ENCODE measurements at places on chromosomes 6 and 20.

- DNase-seq: no peak
These were observed 952.9 kb upstream of the EPHA7 start for GRCh38 chr6:94372229-94372628.

GRCh38 chr6:135358985-135359384, 138.6 kb downstream of the AHI1 start:
- DNase-seq: no peak

GRCh38 chr6:25899580-25900408, 25.8 kb upstream of the SLC17A3 start:
- no peak for DNase-seq

DNA sequence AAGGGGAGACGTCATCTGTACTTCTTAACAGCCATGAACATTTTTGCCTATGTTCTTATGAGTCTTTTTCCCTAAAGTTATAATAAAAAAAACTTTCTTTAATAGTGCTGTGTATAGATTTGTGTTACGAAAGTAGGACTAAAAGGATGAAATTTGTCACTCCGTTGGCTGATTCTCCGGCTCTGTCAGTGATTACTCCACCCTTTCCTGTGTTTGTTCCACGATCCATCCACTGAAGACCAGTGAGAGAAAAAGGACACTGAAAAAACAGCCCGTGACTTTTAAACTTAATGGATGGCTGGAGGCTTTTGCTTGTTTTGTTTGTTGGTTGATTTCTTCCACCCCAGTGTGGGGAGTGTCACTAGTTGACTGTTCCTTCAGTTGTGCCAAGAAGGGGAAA, 232.0 kb upstream of the NOX3 start:
- no peak for DNase-seq

GRCh38 chr6:119294984-119295383, 54.6 kb downstream of the MAN1A1 start:
- DNase-seq: no peak

GRCh38 chr6:73727114-73727513, 31.1 kb downstream of the CD109 start:
- no peak for DNase-seq

DNA sequence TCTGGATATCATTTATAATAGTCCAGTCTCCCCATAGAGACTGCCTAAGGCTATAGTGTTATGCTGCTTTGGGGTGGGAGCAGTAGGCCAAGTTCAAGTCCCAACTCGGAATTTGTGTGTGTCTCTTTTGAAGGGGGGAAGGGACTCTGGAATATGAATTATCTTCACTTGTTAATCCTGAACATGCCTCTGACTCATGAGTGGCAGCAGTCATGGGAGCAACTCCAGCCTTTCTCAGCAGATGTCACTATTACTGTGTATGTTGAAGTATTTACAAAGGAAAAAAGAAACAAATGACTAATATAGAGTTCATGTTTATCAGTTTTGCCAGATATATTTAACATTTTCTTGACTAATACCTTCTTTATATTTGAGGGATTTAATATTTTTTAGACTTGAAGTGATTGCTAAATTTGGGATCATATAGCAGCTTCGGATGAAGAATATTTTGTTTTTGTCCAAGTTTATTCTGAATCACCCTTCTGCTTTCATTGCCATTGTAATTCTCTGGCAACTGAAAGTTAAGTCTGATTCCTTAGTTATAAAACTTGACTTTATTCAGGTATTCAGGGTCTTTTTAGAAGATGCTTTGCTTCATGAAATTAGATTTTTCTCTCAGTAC, 23.4 kb downstream of the FAM217A start:
- DNase-seq: no peak

GRCh38 chr6:168292826-168293225, 26.8 kb downstream of the DACT2 start:
- no peak for DNase-seq

DNA sequence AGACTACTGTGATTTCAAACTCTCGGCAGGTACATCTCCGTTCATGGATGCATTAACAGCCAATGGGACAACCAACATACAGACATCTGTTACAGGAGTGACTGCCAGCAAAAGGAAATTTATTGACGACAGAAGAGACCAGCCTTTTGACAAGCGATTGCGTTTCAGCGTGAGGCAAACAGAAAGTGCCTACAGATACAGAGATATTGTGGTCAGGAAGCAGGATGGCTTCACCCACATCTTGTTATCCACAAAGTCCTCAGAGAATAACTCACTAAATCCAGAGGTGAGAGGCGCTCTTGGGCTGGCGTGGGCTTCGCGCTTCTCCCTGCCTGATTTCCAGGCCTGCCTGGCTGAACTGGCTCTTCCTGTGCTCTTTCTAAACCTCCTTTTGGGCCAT, 68.4 kb downstream of the RPP40 start:
- no peak for DNase-seq

DNA sequence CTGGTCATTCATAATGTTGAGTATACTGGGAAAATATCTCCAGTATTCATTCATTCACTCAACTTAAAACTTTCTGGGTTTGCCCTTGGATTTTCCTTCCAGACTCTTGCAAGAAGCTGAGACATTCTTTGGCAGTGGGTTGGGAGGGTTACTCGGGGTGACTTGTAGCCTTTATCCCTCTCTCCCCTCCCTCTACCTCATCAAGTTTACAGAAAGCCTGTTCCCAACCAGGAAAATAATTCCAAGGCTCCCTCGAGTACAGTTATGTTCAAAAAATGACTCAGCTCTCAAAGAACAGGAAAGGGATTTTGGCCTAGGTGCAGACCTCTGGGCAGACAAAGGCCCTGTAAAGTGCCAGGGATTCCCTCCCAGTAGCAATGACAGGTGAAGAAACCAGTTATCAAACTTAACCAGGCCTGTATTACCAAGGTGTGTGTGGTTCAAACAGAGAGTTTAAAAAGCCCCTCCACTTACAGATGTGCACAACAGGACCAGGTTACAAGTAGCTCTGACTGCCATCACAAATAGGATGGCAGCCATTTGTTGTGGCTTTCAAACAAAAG, 22.2 kb downstream of the FKBP1A start:
- DNase-seq: no peak

GRCh38 chr6:80454661-80455365, 348.3 kb downstream of the BCKDHB start:
- no peak for DNase-seq

DNA sequence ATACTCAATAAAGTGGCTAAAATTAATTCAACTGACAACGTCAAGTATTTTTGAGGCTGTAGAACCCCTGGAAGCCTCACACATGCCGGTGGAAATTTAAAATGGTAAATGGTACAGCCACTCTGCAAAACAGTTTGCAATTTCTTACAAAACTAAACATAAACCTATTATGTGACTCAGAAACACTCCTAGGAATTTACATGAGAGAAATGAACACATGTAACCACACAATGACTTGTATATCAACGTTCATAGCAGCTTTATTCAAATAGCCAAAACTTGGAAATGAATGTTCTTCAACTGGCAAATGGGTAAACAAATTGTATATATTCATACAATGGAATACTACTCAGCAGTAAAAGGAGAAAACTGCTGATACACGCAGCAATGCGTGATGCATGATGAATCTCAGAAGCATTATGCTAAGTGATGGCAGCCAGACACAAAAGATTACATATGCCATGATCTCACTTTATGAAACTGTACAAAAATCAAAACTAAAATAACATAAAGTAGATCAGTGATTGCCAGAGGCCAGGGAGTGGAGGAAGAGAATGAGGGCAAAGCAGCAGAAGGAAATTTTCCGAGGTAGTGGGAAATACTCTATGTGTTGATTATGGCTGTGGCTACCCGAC, 112.5 kb downstream of the FAM50B start:
- DNase-seq: no peak

DNA sequence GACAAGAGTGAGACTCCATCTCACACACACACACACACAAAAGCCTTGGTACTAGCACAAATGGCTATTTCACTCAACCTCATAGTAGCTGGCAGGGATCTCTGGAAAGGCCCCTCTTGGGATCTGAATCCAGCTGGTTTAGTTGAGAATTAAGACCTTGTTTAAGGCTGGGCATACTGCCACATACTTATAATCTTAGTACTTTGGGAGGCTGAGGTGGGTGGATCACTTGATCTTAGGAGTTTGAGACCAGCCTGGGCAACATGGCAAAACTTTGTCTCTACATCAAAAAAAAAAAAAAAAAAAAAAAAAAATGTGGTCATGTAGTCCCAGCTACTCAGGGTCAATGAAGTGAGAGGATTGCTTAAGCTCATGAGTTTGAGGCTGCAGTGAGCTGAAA, 628.3 kb downstream of the MMUT start:
- no peak for DNase-seq

DNA sequence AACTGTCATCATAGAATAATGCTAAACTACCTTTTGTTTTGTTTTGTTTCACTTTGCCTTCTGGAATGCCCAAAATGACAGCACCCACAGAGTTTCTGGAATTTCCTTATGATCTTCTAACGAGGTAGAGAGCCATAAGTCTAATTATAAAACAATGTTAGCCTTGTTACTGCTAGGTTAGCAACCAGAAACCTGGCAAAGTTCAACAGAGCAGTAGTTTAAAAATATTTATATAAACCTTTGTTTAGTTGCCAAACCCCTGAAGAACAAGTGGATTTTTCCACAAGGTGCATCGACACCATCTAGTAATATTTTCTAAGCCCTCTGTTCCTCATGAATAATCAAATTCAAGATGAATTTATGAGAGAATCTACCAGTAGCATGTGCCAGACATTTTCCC, 27.6 kb upstream of the IPCEF1 start:
- DNase-seq: no peak

DNA sequence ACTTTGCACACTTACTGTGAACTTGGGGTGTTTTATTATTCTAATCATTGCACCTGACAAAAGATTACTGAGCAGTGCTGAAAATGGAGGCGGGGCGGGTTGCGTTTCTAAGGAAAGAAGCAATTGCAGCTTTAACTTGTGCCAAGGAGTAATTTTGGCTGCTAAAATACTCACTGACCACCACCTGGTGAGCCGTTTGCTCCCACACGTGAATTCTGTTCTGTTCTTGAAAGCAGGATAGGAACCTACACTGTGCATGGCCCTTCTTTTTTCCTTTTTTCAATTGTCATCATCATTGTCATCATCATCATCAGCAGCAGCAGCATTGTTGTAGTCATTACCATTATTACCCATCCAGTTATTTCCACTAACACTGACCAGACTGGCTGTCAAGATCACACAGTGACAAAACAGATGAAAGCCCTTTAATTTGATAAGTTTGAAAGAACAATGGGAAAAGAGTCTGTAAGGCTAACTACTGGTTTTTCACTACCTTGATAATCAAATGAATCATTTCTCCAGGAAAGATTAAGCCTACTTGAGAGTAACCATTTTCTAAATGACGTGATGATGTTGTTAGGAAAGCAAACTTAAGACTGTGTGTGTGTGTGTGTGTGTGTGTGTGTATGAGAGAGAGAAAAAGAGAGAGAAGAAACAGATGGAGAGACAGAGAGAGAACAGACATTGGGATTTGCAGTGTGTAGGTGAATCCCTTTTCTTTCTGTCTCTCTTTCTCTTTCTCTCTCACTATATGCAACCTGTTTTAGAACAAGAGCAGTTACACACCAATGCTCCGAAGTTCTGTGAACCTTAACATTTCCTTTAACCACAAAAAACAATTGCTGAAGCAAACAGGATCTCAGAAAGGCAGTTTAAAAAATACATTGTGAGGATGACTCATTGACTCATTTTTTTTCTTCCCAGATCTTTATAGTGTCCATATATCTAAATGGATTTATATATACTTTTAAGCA, 3.8 kb downstream of the RIPOR2 start:
- DNase-seq: no peak
